ENCODE measurements at places on chromosomes 3 and 15. TPM values are rescaled to one million over a fixed set of nuclear protein-coding genes. Genes with fewer than 3 reads are reported as not detected.

The ARPP21 gene
- total RNA-seq = not detected

The HIGD2B gene
- total RNA-seq = not detected

- no peak for DNase-seq
Measured at GRCh38 chr3:27639271-27639670, 82.9 kb downstream of the EOMES start.

- no peak for DNase-seq
Measured at GRCh38 chr3:181402347-181402746, 309.4 kb upstream of the SOX2 start.
